Stimulated activated CD8-positive, alpha-beta memory T cell treated with anti-CD3 and anti-CD28 coated beads, Interleukin-7, amount 100 ng/mL, for 48 hours (primary cell): ENCODE measurements at places on chromosomes 1 and 21.

GRCh38 chr1:151720974-151721787 lies at the start of gene RIIAD1:
TSS of gene RIIAD1 (plus strand) at chr1:151721522. CDS start at chr1:151721537, 15 bp downstream.
- peak; percentile 8 for DNase-seq

- no peak for DNase-seq
Observed at GRCh38 chr1:59171788-59172187, 125.1 kb upstream of the FGGY start.

GRCh38 chr1:16420424-16421118 lies 16.7 kb downstream of the SPATA21 start:
- no peak for DNase-seq

DNA sequence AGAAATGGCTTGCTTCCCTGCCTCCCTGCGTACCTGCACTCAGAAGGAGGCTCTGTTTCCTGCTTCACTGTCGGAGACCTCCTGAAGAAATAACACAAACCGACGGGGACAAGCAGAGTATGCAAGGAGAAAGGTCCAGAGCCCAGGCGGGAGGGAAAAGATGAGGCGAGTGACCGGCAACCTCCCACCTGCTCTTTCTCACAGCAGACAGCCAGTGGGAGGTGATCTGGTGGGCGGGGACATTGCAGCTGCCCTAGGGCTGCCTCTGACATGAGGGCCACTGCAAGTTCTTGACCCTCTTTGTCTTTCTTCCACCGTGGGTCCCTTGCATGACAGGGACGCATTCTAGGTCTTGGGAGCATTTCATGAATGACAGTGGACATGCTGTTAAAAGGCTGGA lies 368.2 kb downstream of the CAMTA1 start:
- no peak for DNase-seq

- no peak for DNase-seq
Observed at GRCh38 chr1:165610866-165611265, 20.2 kb upstream of the MGST3 start.

DNA sequence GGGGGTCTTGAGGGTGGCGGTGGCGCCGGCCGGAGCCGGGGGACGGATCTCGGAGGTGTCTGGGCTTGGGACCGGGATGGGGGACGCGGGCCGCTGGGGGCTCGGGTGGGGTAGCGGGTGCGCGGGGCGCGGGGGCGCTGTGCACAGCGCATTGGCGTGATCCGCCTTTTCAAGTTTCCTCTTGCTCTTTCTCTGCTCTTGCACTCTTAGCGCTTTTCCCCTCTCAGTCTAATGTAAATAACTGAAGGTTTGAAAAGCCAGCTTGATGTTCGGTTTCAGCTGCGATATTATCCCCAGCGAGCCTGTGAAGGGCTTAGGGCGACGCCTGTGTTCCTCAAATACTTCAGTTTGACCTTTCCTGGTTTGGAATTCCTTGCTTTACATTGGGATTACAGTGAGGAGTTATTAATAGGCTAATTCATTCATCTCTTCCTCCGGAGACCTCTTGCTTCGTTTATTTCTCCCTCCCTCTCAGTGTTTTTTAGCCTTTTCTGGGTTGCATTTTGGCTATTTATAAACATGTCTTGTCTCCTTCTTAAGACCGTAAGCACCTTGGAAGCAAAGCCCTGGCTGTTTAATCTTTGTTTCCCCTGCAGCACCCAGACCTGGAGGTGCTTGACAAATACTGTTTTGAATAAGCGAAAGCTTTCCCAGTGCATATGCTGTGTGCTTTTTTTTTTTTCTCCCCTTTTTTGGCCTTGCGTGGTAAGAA lies 693 bp downstream of the RAB4A start:
- peak; percentile 25 for DNase-seq
